ENCODE measurements at places on chromosomes 7 and 10.

DNA sequence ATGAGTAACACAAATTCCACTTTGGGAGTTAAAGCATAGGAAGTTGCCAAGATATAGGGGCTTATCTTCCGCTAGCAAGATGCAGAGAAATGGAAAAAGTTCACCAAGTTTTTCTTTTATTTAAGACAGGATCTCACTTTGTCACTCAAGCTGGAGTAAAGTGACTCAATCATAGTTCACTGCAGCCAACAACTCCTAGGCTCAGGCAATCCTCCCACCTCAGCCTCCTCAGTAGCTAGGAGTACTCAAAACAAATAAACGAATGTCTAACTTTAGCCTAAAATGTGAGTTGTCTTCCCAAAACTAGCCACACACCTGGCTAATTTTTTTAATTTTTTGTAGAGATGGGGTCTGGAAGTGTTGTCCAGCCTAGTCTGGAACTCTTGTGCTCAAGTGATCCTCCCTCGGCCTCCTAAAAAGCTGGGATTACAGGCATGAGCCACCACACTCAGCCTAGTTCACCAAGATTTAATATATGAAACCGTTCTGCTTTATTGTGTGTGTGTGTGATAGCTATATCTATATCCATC, 9.9 kb downstream of the VIM start:
- DNase-seq, result no peak

GRCh38 chr7:32164341-32164996, 94.3 kb upstream of the PDE1C start:
- no peak for DNase-seq

DNA sequence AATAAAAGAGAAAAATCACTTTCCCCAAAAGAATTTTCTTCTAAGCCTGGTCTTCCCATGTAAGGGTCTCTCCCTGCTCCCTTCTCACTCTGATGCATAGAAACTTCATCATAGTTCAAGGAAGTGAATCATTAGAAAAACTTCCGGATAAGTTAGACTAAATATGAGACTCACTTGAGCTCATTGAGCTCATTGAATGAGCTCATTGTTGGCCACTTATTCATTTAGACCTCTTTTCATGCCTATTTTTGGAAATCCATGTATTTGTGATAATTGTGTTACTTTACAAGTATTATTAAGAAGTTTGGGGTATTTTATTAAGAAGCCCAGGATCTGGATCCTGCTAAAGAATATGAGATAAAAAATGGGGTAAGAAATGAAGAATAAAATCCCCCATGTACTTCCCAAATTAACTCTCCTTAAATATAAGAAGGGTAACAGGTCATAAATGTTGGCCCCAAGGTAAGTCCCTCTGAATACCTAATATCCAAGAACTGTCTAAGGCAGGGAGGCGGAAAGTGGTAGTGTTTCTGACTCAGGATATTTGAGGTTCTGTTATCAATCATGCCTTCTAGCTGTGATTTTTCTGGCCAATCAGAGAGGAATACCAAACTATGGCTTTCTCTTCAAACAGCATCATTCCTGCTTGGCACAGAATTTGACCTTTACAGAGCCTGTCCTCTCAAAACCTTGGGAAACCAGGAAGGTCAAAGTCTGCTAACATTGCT, 236.5 kb upstream of the PTN start:
- no peak for DNase-seq

DNA sequence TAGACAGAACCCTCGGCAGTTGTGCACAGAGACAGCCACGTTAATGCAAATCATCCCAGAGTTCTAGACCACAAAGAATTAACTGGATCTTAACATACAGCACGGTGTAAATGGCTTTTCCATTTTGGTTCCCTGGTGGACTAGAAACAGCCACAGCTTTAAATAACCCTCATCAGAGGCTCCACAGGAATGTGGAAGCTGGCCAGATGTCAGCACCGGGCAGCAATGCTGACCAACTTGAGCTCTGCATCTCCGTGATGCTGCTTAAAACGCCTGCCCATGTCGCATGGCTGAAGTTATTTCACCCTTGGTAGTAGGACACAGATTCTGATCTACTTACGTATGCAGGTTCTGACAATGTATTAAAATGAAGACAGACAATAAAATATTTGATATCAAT, 24.5 kb downstream of the RSU1 start:
- DNase-seq, result no peak

GRCh38 chr7:155373359-155374273, 75.9 kb downstream of the INSIG1 start:
- no peak for DNase-seq

GRCh38 chr10:48902096-48902495, 37.5 kb downstream of the LRRC18 start:
- no peak for DNase-seq

GRCh38 chr10:78436222-78436573, 402.5 kb downstream of the RPS24 start:
- DNase-seq, result no peak

DNA sequence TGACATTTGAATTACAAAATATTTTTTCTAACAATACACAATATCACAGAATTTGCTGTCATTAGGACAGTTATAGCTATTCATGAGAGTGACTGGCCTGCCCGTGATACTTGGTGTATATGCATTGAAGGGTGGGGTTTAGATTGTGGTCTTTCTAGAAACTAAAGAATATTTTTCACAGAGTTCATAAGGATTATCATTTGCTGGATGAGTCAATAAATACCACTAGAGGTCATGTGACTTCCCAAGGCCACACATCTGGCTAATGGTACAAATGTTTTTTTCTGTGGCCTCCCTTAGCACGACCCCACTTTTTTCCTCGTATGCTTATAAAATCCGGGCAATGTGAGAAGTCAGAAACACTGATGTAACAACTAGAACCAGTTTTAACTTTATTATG, 5.2 kb downstream of the OPTN start:
- DNase-seq, result no peak

All from mesothelial cell of epicardium (in vitro differentiated cells).